ENCODE measurements at places on chromosomes 16 and 17.
A peak's percentile ranks its signal among the peaks of the same experiment; 100 is the strongest.

DNA sequence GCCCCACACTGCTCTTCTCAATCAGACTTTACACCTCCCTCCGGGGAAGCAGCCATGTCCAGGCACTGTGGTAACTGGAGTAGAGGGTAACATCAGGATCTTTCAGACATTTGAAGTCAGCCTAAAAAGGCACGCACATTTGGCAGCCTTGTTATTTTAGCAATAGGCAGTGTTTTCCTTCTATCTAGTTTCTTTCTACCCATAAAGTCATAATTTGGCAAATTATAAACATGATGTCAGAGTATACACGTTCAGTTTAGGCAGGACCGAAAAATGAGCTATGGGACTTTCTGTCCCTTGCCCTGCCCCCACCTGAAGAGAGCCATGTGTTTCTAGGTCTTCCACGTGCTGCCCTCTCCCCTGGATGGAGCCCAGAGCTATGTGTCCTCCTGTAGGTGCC lies 21.1 kb downstream of the NARF start:
- no peak for DNase-seq

GRCh38 chr17:11900041-11900476 lies 97.2 kb downstream of the ZNF18 start:
- no peak for DNase-seq

- DNase-seq = no peak
Observed at GRCh38 chr17:1639549-1640180, 5.9 kb downstream of the SCARF1 start.

GRCh38 chr17:47895347-47895855 lies 635 bp upstream of the SP2 start:
- peak; percentile 27 for DNase-seq

DNA sequence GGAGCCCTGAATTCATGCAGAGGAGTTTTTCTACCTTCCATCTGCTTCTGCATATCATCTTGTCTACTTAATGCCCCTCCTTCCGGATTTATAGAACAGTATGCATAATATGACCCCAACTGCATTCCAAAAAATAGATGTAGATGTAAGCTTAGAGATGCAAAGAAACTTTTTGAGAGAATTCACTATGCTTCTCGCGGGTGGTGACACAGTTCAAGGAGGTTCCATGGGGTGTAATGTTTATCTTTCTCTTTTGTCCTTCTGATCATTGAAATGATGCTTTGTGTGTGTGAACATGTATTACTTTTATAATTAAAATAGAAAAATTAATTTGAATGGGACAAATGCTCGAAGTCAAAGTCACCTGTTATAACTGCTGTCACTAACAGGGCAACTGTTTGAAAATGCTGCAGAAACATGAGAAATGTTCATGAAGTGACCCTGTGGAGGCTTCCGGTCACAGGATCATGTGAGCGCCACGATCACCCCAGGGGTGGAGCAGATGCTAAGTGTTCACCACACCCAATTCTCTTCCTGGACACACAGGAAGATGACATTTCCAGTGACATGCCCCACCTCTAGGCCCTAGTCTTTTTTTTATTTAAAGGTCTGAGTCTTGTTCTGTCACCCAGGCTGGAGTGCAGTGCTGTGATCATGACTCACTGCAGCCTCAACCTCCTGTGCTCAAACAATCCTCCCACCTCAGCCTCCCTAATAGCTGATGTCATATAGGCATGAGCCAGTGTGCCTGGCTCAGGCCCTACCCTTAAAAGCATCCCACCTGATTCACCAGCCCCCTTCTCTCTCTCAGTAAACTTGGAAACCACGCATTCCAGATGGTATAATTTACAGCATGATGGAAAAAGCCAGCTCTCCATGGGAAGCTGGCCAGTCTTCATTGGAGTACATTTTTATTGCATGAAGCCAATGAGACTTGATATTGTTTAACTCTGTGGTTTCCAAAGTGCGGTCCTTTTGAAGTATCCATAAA lies 21.0 kb upstream of the AGRP start:
- no peak for DNase-seq

DNA sequence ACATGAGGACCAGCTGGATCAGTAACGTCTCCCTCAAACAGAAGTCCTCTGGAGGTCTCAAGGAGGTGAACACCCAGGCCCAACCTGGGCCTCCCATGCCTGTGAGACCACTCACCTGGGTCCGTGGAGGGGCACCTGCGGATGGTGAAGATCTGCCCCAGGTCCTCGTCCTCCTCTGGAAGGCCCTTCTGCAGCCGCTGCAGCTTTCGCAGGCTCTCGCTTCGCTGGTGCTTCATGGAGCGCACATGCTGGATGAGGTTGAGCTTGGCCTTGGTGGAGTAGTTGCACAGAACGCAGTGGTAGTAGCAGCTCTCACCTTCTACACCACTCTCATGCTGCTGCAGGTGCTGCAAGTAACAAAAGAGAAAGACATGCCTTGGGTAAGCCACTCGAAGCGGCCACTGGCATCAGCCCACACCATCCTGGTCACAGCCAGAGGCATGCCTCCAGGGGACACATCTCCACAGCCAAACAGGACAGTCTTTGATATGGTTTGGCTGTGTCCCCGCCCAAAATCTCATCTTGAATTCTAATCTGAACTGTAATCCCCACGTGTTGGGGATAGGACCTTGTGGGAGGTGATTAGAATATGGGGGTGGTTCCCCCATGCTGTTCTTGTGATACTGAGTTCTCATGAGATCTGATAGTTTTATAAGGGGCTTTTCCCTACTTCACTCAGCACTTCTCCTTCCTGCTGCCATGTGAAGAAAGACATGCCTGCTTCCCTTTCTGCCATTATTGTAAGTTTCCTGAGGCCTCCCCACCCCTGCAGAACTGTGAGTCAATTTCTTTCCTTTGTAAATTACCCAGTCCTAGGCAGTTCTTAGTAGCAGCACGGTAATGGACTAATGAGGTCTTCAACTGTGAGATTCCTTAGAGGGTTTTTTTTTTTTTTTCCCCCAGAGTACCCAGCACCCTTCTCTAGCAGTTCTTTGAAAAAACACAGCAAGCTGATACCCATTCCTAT lies 158.0 kb downstream of the ZFHX3 start:
- no peak for DNase-seq

DNA sequence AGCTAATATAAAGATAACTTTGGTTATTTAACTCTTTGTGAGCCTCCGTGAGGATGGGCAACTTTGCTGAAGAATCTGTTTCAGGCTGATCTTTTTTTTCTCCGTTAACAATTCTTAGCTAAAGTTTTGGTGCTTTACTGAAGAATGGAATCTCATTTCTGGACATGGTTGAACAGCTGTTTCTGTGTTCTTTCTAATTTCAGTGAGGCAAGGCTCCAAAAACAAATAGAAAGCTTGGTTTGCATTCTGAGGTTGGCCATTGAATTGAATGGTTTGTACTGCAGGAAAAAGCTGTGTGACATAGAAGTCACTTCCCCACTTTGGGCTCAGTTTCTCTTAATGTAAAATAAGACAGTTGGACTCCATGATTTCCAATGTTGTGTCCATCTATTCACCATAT lies 22.3 kb upstream of the HLF start:
- no peak for DNase-seq

DNA sequence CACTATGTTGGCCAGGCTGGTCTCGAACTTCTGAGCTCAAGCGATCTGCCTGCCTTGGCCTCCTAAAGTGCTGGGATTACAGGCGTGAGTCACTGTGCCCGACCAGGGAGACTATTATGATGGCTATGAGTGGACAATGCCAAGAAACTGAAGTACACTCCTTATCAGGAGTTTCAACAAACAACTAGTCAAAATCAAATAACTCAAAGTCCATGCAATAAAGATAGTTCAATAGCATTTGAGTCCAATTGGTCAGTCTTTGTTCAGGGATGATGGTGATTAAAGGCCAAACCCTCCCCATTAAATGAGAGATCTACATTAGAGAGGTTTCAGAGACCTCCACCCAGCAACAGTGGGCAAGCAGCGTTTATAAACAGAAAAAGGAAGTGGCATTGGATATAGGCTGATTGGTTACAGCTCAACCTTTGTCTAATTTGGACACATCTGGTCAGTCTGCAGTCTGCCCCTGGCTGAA lies 8.0 kb downstream of the CHST5 start:
- DNase-seq = no peak

DNA sequence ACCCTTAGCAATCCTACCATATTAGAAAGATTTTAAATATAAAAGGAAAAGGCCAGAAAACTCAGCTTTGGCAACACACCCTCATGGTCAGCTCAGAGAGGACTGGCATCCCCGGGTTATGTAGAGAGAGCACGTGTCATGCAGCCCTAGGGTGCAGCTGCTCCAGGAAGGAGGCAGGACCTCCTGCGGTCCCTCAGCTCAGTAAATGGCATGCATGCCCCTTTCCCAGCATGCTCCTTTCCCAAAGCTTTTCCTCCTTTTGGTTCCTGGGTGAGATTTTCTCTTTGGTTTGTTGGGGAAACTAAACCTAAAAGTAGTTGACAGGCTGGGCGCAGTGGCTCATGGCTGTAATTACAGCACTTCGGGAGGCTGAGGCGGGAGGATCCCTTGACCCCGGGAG lies 3.9 kb downstream of the GAN start:
- no peak for DNase-seq

DNA sequence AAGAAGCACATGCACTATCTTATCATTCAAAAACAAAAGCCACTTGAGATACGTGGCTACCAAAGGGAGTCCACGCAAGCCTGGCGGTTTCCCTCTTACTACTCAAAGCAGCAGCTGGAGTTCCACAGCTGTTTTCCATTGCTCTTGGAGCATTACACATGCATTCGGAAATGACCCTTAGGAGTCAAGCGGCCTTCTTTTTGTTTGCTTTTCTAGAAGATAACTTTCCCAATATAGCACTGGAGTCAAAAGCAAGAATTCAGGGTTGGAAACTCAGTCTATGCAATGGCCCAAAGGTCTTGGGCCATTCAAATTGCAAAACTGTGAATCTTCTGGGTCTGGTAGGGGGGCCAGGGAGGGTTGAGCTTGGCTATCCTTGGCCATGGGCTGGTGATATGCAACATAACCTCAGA lies 97.8 kb upstream of the MAF start:
- DNase-seq = peak; percentile 90

DNA sequence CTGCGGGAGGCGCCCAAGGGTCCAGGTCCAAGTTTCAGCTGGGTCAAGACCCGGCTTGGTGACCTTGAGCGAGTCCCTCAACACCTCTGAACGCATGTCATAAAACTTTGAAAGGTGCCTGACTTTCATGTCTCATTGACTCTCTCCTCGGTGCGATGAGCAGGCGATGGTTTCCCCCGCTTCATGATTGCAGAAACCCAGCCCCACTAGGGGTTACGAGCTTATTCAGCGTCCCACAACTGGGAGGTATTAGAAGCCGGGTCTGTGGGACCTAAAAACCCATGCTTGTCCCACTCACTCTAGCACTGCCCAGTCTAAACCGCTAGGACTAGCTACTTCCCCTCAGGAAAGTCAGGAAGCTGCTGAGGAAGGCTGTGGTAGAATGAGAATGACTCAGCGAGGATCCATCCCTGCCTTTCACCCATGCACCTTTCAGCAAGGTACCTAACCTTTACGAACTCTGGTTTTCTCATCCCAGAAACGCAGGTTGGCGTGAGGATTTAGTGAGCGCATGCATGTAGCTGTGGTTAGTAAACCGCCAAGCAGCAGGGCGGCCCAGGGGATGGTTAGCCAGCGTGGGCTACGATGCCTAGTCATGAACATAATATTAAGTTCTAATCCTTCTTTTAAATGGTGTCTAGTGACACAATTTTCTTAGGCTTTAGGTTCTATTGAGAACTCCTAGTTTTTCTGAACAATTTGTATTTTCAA lies 26.2 kb upstream of the RFFL start:
- no peak for DNase-seq

- no peak for DNase-seq
Observed at GRCh38 chr16:56974549-56975300, 13.0 kb downstream of the CETP start.

- DNase-seq = peak; percentile 92
Observed at GRCh38 chr17:35242805-35243560, at the start of gene SLFN5. TSS of gene SLFN5 (plus strand) at chr17:35243072. CDS start at chr17:35258691, 15,619 bp downstream.

- DNase-seq = no peak
Observed at GRCh38 chr17:60244656-60245055, 94.9 kb downstream of the CA4 start.

DNA sequence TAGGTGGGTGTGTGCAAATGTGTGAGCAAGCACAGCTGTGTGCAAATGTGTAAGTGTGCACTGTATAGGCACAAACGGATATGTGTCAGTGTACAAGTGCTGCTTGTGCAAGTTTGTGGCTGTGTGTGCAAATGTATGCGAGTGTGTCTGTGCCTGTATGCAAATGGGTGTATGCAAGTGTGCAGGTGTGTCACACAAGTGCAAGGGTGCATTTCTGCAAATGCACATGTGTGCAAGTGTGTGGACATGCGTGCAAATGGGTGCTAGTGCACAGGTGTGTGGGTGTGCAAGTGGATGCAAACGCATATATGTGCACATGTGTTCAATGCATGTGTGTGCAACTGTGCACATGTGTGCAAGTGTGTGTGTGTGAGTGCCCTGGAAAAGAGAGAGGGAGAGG lies 76.5 kb upstream of the TNRC6C start:
- DNase-seq = no peak

GRCh38 chr16:53789137-53789536 lies 85.2 kb downstream of the FTO start:
- DNase-seq = peak; percentile 90

DNA sequence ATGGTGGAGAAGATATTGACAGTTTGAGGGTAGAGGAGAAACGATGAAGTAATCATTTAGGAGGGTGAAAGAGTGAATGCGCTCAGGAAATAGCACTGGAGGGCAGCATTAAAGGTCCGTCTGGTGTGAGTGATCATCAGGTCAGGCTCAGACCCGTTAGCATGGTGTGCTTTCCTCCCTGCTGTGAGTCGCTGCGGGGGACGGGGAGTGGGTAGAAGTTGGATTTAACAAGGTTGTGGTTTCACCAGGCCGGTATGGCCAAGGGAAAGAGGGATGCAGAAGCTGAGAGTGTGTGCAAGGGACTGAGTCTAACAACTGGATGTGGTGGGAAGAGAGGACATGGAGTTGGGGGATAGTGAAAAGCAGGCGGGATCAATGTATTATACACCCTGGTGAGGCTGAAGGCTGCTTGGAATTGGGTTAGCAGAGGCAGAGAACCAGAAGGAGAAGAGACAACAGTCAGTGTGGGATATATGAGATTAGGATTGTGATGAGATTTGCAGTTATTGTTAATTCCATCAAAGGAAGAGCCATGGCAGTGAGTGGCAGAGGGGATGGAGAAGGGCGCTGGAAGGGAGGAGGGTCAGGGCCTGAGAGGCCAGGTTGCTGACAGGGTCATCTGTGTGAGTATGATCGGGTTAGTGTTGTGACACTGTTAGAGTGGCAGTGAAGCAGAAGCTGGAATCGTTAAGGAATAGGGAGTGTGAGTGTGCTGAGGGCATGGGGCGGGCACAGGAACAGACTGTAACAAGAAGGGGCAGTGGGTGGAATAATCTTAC lies 59.0 kb upstream of the TBX2 start:
- DNase-seq = no peak

GRCh38 chr16:12157517-12158093 lies 181.1 kb downstream of the SNX29 start:
- peak; percentile 29 for DNase-seq
